Muscle of arm (tissue), 14 donors: ENCODE measurements at places on chromosomes 7 and 10. TPM values are rescaled to one million over a fixed set of nuclear protein-coding genes. Genes with fewer than 3 reads are reported as not detected.

- no peak for DNase-seq
Observed at GRCh38 chr7:98872328-98872924, 2.6 kb upstream of the TMEM130 start.

- peak; percentile 16 for DNase-seq
Observed at GRCh38 chr10:22372917-22373316, 27.6 kb downstream of the SPAG6 start.

GRCh38 chr7:51238981-51239495, 77.6 kb downstream of the COBL start:
- no peak for DNase-seq

The ZNF503 gene
- polyA plus RNA-seq, result 12.5 TPM

DNA sequence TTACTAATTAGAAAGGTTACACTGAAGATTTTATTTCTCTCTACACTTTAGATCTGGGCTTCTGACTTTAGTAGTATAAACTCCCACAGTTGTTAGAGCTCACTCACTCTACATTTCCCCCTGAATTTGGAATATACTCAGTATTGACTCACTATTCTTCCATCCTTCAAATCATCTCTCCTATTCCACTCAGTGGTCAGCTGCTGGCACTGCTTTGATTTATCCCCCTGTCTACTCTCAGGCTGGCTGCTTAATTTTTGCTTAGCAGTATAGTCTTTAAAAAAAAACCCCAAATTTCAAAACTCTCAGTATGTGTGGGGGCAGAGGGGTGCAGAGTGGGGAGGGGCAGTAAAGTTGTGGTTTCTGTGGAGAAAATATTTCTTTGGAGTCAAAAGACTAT, 68.9 kb downstream of the CDK6 start:
- no peak for DNase-seq

The PON1 gene
- polyA plus RNA-seq, result not detected

DNA sequence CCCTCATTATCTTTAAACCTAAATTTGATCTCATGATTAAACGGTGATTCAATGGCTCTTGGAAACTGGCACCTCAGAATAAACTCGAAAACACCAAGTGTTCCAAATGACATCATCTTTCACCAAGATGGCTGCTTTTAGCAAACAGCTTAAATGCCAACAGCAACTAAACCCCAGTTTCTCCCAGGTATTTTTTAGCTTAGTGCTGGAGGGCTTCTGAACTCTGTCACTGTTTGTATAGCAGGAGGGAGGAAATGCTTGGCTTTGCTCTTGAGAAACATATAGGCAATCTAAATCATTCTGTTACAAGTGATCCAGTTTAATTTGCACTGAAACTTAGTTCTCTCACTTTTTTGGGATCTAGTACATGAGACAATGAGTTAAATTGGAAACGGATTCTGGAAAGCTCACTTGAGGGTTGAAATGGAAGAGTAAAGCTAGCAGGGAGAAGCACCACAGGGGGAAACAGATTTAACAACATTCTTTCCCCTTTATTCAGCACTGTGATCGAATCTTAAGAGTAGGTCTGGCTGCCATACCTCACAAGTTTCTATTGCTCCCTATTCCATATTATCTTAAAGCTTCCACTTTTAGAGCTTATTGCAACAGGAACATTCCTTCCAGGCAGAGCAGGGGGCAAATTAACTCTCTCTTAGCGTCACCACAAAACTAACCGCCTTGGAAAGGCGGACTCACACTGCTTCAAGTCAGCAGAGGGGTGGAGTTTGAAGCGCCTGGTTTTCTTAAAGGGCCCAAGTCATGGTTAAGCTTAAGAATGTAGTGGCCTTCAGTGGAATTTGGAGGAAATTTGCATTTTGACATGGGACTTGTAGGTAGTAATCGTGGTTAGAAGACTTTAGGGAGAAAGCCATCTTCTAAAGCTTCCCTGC, 1.8 kb upstream of the CCDC6 start:
- DNase-seq, result peak; percentile 73

DNA sequence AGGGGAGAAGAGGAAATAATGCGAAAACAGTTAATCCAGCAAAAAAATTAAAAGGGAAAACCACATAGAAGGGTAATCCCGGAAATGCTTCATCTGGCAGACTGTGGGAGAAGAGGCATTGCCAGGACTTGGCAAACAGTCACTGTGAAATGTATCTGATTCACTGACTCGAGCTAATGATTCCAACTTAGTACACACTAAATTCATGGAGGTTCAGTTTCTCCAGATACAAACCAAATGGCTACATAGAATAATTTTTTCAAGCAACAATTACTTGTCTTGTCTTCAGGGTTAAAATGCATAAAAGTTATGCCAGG, 36.4 kb downstream of the GDI2 start:
- DNase-seq, result peak; percentile 32

The AKR1C4 gene
- polyA plus RNA-seq, result not detected

The MSRB2 gene
- 33.3 TPM for polyA plus RNA-seq

The DDX56 gene
- 28.0 TPM for polyA plus RNA-seq

The TLL2 gene
- 1.1 TPM for polyA plus RNA-seq

DNA sequence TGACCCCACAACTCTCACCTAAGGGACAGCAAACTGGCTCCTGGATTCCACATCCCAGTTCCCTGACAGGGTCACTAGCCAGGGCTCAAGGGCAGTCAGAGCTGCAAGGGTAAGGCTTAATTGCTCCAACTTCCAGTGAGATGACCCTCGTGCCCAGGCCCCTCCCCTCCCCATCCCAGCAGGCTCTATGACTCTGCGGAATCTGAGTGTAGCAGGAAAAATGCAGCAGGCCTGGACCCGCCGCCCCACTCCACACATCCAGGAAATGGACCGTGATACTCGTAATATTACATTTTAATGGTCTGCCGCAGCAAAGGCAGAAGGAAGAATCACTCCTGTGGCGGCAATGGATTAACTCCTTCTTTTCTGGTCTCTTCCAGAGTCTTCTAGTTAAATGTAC, 91.7 kb upstream of the CHST15 start:
- no peak for DNase-seq

DNA sequence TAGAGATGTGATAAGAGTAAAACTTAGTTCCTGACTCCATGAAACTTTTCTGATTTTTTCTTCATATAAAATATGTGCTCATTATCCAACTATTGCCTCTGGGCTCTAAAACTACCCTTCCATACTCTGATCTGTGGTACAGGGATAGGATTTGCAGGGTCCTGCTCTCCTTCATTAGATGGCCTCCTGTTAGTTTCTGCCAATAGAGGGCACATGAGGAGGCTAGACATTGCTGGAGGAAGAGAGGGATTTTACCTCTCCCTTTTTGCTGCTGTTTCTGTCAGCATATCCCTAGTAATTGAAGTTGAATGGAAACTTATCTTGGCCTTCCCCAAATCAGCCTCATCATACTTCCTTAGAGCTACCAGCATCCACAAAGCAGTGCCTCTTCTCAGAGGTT, 269.4 kb downstream of the NXPH1 start:
- no peak for DNase-seq

- no peak for DNase-seq
Observed at GRCh38 chr7:70301673-70302185, 703.5 kb downstream of the AUTS2 start.

The MKX gene
- 4.6 TPM for polyA plus RNA-seq

DNA sequence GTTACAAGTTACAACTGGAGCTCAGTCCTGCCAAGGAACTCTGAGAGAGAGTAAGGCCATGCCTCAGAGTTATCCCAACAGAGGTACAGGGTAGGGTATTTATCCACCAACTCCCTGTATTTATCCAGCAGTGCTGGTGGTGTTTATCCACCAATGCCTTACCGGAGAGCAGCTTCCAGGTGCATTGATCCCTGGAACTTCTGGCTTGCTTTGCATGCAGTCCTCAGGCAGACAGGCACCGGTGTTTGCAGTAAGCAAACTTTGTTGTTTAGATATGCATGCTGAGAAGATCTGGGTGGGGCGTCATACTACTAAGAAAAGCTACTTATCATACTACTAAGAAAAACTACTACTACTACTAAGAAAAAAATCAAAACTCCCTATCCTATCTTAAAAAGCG, 92.4 kb downstream of the CYP26A1 start:
- no peak for DNase-seq

The OIT3 gene
- polyA plus RNA-seq, result 11.8 TPM

- DNase-seq, result no peak
Observed at GRCh38 chr10:6052247-6053221, 9.6 kb downstream of the IL2RA start.

The GATA3 gene
- 4.4 TPM for polyA plus RNA-seq

GRCh38 chr10:106872176-106872575, 292.3 kb downstream of the SORCS1 start:
- DNase-seq, result no peak

DNA sequence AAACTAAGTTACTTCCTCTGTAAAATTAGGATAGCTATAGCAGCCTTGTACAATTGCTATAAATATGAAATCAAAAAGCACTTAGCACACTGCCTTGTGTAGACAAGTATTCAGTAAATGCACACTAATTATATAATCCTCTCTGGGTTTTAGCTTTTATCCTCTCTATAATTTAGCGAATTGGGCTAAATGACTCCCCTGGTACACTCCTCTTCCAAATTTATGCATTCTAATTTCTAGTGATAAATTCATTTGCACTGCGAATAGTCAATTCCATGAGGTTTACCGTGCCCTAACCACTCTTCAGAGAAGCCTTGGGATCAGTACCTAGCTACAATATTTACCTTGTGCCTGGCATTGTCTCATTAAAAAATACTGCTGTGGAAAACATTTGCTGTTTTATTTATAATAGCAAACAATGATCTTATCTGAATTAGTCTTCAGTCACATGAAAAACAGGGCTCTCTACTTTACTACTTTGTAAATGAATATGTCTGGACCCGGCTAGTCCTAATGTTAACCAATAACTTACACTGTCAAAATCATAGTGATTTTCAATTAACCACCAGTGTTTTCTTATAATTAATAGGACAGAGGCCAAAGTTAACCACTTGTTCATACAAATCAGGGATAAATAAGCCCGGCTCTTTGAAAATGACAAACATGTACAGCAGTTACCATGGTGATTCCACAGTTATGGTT, 577.9 kb downstream of the IPMK start:
- no peak for DNase-seq

GRCh38 chr10:118311505-118311904, 30.6 kb downstream of the FAM204A start:
- DNase-seq, result no peak

The GPC2 gene
- not detected for polyA plus RNA-seq

The OAT gene
- polyA plus RNA-seq, result 163 TPM

GRCh38 chr7:67692425-67692824, 695.8 kb downstream of the TYW1 start:
- no peak for DNase-seq

- no peak for DNase-seq
Observed at GRCh38 chr10:33211106-33211878, 123.2 kb downstream of the NRP1 start.

DNA sequence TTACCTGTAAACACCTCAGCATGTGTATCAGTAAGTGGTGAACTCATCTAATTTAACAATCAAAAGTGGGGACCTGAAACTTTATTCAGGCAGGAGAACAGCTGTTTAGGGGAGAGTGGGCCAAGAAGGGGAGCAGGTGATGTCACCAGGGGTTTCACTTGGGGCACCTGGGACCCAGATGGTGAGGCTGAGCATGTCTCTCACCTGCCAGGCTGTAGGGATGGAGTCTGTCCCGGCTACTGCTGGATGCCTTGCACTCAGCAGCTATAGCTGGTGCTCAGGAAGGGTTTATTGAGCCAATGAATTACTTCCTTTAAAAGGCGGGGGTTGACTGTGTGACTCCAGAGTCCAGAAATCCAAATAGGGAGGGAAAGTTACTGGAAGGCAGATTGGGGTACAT, 23.0 kb downstream of the CDH23 start:
- no peak for DNase-seq

- DNase-seq, result no peak
Observed at GRCh38 chr10:101330631-101331225, 23.2 kb upstream of the BTRC start.

GRCh38 chr10:105834261-105835059, 1193.4 kb downstream of the SORCS3 start:
- no peak for DNase-seq

GRCh38 chr7:150479023-150479716, 28.7 kb downstream of the GIMAP8 start:
- no peak for DNase-seq

The ITGA8 gene
- 9.8 TPM for polyA plus RNA-seq

- no peak for DNase-seq
Observed at GRCh38 chr7:42946627-42946950, 14.4 kb downstream of the MRPL32 start.

- no peak for DNase-seq
Observed at GRCh38 chr7:8290645-8291308, 28.8 kb upstream of the ICA1 start.

The NYAP1 gene
- polyA plus RNA-seq, result 1.1 TPM

The MCM10 gene
- polyA plus RNA-seq, result 8.2 TPM

- no peak for DNase-seq
Observed at GRCh38 chr10:88477343-88478085, 105.6 kb downstream of the RNLS start.

The RBP3 gene
- not detected for polyA plus RNA-seq

DNA sequence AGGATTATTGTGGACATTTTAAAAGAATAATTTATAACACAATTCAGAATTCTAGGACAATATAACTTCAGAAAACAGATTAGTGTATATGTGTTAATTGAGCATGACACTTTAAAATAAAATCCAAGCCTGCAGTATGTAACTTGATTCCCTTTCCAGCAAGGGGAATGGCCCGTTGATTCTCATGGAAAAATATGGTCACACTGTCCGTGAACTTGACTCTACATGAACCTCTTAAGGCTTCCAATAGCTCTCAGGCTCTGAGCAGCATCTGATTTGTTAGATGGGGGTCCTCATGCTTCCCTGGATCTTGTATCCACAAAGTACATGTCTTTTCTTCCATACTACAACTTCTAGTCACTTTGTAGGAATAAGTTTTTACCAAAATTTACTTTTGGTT, 85.5 kb upstream of the AKR1E2 start:
- no peak for DNase-seq

DNA sequence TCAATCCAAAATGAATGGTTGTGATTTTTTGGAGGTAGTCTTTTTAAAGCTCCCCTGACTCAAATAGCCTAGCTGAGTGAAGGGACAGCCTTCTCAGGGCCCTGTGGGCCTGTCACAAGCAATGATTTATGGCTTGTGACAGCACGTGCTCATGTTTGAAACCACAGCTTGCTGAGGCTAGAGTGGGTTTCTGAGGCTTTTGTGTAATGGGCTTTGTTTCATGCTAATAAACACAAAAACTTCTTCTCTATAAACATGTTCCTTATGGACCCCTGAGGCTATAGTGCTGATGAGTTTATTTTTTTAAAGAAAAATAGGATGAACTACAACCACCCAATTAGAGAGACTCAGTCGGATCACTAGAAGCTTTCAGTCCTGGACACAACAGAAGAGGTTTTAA, 36.1 kb upstream of the BET1 start:
- DNase-seq, result no peak

- DNase-seq, result no peak
Observed at GRCh38 chr7:106888204-106888603, 23.1 kb downstream of the PIK3CG start.
